ENCODE measurements at places on chromosomes 3 and 15.

DNA sequence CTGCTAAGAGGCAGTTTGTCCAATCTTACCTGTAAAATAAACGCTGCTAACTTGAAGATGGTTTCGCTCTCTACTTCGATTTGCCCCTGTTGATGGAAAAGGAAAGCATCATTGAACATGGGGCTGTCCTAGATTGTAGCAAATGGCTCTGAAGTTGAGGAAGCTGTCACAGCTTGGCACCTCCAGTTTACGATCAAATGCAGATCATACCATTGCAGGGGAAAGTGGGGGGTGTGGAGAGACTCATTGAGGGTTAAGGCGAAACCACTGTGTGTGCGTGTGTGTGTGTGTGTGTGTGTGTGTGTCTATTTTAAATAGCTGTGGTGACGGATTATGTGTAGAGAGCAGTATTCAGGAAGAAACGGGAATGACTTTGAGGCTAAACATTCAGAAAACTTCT is 127.6 kb upstream of the LMOD3 start:
- DNase-seq: no peak

GRCh38 chr3:16546186-16547010 is 32.9 kb upstream of the RFTN1 start:
- DNase-seq: no peak

DNA sequence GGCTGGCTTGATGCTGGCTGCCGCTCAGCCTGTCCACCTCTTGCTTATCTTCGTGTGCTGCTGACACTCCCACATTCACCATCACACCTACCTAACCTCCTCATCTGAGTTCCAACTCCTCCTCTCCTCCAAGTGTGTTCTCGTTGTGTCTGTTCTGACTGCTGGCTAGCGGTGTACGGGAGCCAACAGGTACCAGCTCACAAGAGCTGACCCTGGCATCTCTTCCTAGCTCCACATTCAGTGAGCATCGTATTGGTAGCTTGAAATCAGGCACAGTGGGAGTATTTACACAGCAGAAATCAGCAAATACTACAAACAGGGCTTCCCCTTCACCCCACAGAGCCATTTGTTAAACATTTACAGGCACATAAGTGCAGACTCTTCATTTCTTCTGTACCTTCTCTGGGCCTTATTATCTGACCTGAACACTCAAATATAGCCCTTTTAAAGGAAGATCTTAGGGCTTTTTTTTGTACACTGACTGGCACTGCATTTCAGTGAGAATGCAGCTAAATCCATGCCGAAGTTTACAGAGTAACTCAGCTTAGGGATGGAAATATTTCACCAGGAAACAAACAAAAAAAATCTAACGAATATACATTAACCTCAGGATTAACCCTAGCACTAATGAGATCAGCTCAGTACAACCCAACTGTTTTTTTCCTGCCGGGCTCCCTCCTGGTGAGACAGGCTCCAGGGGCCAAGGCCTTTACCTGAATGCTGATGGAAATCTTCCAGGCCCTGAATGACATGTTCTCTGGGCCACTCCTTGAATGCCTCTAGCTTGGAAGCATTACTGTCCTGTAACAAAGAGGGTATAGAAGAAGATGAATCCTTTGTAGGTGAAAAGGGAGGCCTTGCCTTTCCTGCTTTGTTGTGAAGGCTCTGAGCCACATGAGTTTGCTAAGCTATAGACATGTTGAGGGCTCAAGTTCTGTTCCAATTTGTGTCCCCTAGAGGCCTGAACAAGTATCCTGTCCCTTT is 150.5 kb upstream of the LPP start:
- DNase-seq: no peak

GRCh38 chr3:5309171-5309570 is 121.7 kb downstream of the EDEM1 start:
- no peak for DNase-seq

- peak; percentile 86 for DNase-seq
Measured at GRCh38 chr3:47163169-47164006, 525 bp downstream of the SETD2 start.

DNA sequence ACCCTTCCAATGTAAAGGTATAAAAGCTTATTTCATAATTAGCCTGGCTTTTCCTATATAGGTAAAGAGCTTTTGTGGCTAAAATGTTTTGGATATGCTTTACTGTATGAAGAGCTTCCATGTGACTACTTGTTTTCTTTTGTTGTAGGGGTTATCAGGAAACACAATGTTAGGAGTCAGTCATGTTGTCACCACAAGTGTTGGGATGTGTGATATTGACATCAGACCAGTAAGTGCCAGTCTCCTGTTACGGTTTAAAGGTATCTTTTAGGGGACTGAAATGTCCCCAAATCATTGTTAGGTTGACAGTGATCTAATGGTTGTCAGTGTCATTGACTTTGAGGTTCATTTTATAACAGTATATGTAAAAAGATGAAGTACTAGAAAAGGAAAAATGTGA is 18.3 kb downstream of the ACTL6A start:
- no peak for DNase-seq

- no peak for DNase-seq
Measured at GRCh38 chr3:189981668-189982067, 139.0 kb downstream of the P3H2 start.

DNA sequence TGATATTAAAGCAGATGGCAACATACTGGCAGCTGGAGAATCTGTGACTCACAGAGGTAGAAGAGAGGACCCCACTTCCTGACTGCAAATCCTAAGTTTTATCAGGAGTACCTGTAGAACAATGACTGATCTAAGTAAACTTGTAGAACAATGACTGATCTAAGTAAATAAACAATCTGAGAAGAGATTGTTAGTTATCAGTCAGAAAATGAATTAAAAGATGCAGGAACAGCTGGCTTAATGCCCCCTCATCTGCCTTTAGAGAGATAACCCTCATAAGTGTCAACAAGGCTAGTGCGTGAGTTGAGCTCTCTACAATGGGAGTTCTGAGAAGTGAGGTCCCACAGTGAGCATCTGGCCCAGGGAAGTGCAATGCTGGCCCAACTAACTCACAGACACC is 14.6 kb downstream of the ACAD11 start:
- DNase-seq: no peak

- DNase-seq: no peak
Measured at GRCh38 chr15:75840659-75841058, 2.6 kb upstream of the UBE2Q2 start.

- peak; percentile 42 for DNase-seq
Measured at GRCh38 chr15:101491734-101492640, 2.5 kb upstream of the PCSK6 start.

DNA sequence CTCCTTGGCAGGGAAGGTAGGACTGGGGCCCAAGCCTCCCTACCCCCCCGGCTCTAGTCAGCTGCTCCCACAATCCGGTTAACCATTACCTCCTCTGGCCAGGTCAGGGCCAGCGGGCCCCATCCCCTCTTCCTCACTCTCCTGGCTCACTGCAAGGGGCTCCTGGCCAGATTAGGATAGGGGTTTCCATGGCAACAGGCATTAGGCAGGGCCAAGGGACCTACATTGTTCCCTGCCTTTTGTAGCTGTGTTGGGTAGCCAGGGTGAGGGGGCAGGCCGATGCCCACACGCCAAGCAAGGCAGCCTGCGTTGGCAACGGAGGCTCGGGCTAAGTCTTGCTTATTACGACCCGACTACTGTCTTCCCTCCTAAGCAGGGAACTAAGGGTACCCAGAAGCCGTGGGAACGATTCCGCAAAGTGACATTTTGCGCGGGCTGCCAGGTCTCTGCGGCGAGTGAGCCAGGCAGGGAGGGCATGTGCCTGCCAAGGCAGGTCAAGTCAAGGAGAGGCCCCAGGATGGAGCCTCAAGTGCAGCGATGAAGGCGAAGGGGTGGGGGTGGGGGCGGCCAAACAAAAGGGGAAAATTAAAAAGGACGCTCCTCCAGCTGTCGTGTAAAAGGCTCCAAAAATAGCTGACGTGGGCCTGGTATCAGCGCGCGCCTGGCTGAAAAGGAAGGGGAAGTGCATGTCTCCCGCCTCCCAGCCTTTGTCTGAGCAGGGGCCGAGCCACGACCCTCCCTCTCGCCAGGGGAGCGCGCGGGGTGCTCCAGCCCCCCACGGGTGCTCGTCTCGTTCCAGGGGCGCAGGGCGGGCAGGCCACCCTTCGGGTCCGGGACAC is 919 bp downstream of the IDH2 start:
- DNase-seq: no peak

DNA sequence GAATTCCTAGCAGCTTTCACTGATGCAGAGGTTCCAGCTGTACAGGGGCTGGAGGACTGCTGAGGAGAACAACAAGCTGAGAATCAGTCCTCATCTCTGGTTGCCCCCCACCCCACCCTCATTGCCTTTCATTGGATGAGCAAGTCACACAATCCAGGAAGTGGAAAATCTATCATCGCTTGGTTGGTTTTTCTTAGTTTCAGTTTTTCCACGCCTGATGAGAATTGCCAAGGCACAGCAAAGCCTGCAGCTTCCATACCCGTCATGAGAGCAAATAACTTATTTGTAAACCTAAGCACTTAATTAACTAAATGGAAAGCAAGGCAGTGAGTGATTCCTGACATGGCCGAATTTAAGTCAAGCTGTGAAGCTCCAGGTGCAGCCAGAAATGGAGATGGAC is 21.4 kb upstream of the LIPC start:
- DNase-seq: no peak

GRCh38 chr15:90233387-90234095 is at the start of gene CIB1:
Gene CIB1, minus strand, starts transcription at chr15:90233941. Its CDS starts 56 bp downstream, at chr15:90233885.
- DNase-seq: peak; percentile 99

DNA sequence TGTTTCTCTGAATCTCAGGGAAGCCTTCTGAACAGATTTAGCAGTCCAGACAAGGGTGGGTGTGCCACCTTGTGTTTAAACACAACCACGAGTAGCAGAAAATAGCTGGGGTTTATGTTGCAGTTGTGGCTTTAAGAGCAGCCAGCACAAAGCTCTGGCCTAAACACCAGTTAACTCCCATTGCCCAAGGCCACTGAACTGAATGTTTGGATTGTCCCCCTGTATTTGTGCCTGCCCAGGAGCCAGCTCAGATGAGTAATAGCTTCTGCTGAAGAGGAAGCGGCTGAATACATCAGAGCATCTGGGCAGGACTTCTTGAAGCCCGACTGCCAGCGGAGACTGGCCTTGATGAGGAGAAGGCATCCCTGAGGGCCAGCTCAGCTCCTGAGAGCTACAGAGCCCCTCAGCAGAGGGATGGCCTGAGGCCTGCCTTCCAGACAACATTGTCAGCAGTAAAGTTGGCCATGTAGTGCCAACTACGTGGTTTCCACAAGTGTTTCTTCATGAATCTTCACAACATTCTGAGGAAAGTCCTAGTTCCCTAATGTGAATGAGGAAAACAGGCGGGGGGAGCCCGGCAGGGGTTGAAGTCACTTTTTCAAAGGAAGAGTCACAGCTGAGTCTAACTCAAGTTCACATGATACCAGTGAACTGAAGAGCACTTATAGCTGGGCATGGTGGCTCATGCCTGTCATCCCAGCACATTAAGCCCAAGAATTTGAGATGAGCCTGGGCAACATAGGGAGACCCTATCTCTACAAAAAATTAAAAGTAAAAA is 65.8 kb upstream of the ZBTB38 start:
- no peak for DNase-seq

- no peak for DNase-seq
Measured at GRCh38 chr15:25368850-25369249, 70.0 kb downstream of the UBE3A start.

DNA sequence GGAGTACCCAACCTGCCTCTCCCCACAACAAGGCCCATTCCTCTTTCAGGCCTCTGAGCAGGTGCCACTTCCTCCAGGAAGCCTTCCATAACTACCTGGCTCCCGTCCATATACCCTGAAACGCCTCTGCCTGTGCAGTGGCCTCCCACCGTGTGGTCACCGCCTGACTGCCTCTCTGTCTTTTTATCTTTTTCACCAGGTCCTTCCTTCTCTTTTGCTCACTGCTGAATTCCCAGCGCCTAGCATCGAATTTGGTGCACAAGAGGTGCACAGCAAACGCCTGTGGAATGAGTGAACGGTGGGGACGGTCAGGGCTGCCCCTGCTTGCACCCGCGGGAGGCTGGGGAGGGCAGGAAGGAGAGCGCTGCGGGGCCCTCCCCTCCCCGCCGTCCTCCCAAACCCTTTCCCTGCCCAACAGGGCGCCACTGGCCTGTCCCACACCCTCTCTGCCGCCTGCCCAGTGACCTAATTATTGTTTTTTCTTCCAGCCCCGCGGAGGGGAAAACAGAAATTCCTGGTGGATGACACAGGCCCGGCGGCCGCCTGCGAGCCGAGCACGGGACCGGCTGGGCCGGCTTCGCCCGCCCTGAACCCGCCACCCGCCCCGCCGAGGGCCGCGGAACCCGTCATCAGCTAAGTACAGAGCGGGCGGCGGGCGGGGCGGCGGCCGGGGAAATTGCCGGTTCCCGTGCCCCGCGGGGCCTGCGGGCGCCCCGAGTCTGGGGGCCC is 140.1 kb downstream of the SMAD6 start:
- peak; percentile 98 for DNase-seq

DNA sequence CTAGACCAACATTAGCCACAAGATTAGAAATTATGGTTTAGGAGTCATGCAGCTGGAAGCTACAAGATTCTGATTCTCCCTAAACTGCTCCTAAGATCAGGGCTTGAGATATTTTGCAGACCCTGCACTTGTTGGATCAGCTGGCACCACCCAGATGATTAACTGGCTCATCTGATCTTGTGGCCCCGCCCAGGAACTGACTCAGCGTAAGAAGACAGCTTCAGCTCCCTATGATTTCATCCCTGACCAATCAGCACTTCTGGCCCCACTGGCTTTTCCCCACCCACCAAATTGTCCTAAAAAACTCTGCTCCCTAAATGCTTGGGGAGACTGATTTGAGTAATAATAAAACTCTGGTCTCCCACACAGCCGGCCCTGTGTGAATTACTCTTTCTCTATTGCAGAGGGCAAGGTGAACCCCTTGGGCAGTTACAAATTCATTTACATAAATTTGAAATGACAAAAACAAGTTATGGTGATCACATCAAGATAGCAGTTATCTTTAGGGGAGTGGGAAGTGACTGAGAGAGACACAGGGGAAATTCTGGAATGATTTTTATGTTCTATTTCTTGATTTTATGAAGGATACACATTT is 76.5 kb downstream of the CD200R1L start:
- DNase-seq: no peak

Measured in osteocyte (in vitro differentiated cells).